Lung (tissue), 17 donors: ENCODE measurements at places on chromosomes 12 and 14.
A peak's percentile ranks its signal among the peaks of the same experiment; 100 is the strongest.

- no peak for DNase-seq
These were observed 107.1 kb upstream of the DIO3 start for GRCh38 chr14:101454229-101454628.

DNA sequence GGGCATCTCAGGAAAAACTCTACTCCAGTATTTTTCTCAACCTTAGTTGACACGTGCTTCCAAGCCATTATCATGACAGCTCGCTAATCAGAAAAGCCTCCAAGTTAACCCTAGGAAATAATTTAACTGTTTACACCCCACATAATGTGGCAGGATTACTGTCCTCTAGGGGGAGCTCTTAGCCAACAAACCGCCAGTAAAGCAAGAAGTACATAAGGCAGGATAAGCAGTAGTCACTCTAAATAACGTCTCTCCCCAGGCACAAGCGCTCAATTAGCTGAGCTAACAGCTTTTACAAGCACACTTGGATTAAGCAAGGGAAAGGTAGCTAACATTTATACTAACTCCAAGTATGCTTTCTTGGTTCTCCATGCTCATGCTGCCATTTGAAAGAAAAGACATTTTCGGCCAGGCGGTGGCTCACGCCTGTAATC is 22.8 kb downstream of the APOBEC1 start:
- DNase-seq: no peak

- no peak for DNase-seq
These were observed 47.6 kb downstream of the TMEM30B start for GRCh38 chr14:61233436-61233956.

DNA sequence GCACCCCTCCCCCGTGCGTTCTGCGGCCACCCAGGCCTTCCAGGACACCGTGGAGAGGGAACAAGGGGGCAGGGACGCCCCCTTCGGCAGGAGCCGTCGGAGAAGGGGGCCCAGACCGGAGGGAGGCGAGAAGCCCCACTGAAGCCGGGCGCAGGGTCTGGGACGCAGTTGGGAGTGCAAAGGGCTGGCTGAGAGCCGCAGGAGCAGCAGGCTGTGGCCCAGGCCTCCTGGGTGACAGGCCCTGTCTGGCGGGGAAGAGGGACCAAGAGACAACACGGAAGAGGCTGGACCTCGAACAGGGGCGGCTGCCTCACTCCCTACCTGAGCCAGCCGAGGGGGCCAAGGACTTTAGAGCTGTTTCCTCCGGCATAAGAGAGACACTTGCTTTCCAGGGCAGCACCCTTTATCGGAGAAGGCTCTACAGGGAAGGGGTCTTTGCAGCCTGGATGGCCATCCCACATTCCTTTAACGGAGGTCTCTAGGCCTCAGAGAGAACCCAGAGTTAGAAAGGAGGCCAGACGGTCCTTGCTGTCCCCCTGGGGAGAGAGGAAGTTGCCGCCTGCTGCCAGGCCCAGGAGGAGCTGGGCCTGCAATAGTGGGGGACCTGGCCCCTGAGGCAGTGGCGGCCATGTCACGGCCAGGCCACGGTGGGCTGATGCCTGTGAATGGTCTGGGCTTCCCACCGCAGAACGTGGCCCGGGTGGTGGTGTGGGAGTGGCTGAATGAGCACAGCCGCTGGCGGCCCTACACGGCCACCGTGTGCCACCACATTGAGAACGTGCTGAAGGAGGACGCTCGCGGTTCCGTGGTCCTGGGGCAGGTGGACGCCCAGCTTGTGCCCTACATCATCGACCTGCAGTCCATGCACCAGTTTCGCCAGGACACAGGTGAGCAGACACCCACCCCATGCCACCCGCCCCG is 1.3 kb downstream of the DTX1 start:
- no peak for DNase-seq

- peak; percentile 96 for DNase-seq
These were observed at the start of gene MDM2 for GRCh38 chr12:68807576-68808387. MDM2 (plus strand) TSS chr12:68808177; CDS start chr12:68808478, 301 bp downstream.

GRCh38 chr12:8661016-8661415 is 1.6 kb downstream of the MFAP5 start:
- no peak for DNase-seq

DNA sequence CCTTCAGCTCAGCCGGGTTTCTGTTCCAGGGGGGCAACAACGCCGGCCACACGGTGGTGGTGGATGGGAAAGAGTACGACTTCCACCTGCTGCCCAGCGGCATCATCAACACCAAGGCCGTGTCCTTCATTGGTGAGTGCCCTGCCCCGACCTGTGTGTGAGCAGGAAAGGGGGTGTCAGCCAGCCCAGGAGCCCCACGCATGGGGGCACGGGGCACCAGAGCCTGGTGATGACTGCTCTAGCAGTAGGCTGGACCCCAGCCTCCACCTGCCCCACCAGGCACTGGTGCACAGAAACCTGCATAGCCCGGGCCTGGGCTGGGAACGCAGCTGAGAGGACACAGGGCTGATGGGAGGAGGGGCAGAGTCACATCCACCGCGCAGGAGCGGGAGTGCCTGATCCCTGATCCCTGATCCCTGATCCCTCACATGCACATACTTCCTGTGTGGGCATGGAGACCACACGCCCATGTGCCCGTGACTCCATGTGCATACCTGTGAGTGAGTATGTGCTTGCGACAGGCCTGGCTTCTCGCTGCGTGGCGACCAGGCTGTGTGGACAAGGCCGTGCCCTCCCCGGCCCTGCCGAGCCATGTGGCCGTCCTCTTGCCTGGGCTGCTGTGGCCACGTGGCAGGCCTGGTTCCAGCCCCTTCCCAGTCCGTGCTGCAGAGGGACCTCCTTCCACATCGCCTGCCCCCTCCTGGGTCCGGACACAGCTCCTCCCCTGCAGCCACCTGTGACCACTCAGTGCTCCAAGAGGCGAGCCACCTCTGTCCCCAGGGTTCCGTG is 11.2 kb downstream of the ADSS1 start:
- DNase-seq: no peak

- DNase-seq: no peak
These were observed 132.9 kb downstream of the CEP83 start for GRCh38 chr12:94326727-94327126.

- DNase-seq: no peak
These were observed 67.1 kb upstream of the SINHCAF start for GRCh38 chr12:31393004-31393550.

GRCh38 chr14:74604911-74605310 is 7.1 kb downstream of the LTBP2 start:
- DNase-seq: no peak

GRCh38 chr12:92900941-92901340 is 28.2 kb downstream of the EEA1 start:
- no peak for DNase-seq

DNA sequence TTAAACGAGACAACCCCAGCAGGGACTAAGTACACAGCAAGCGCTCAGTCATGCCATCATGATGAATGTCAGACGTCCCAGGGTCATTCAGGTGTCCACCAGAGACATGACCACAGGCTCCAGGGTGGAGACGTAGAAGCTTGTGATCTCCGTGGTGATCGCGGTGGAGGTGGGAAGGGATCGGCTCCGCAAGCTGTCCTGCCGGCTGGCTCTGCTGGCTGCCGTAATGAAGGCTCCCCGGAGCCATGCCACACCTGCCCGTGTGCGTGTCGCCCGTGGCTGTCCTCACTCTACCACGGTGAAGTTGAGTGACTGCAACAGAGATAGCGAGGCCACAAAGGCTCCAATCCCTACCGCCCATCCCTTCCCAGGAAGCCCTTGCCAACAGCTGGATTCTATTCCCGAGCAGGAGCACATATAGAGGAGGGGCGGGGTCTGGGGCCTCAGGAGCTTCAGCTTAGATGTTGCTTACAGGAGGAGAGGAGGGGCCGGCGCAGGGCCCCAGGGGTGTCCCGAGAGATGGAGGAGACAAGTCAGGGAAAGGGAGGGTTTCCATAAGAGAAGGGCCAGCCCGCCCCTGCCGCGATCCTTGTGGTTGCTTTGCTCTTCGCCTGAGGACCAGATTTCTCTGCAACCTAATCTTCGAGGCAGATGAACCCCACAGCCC is 332.6 kb upstream of the SFSWAP start:
- peak; percentile 26 for DNase-seq

DNA sequence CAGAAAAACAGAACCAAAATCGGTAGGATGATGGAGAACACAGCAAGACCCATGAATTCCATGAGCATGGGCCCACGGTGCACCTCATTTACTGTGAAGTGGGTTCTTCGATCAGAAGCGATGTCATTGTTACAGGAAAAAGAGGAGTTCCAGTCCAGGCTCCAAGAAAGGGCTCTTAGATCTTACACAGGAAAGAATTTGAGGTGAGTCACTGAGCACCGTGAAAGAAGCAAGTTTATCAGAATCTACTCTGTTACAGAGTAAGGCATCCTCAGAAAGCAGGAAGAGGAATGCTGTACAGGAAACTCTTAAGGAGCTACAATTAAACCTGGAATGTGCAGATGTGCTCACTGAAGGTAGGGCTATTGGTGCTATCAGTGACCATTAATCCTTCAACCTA is 11.6 kb upstream of the CHFR start:
- DNase-seq: no peak

DNA sequence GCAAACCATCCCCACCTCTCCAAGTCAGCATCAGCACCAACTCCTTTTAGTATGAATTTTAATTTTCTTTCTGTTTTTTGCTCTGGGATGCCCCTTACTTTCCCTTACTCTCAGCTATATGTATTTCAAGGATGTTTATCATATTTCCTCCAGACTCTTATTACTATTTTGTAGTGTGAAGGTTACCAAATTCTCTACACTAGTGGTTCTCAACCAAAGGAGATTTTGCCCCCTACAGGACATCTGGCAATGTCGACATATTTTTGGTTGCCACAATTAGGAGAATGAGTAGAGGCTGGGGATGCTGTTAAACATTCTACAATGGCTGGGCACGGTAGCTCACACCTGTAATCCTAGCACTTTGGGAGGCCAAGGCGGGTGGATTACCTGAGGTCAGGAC is 29.1 kb upstream of the SOS2 start:
- DNase-seq: peak; percentile 45

DNA sequence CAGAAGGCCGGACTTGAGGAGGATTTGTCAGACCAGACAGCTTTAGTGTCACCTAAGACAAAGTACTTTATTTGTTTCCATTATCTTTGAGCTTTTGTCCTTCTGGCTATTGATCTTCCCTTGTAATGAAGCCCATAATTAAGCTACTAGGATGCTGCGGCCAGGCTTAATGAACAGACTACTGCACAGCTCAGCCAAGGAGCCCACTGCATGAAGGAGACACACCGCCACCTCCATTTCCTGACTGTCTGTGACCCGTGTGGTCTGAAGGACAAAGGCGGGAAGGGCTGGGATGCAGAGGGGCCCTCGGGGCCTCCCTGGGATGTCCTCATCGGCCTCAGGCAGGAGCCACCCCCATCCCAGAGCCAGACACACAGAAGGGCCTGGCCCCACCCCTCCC is 31.0 kb upstream of the GALNT9 start:
- DNase-seq: no peak

DNA sequence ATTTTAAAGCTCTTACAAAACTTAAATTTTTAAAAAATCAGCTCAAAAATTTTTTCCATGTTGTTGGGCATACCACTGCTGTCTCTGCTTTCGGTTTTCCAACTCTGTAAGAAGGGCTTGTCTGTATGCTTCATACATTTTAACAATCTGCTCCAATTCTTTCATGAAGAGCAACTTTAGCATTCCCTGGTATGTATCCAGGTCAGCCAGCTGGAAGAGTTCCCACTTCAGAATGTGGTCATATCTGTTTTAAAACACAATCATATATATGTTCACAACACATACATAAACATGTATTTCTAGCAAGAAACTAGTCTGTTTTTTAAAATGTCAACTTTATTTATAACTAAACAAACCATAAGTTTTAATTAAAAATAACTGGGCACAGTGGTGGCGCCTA is 33.0 kb downstream of the SAV1 start:
- peak; percentile 39 for DNase-seq

GRCh38 chr14:20377171-20377570 is 33.7 kb downstream of the PARP2 start:
- DNase-seq: no peak

- peak; percentile 57 for DNase-seq
These were observed 397.6 kb downstream of the NUAK1 start for GRCh38 chr12:105740970-105741725.

- peak; percentile 86 for DNase-seq
These were observed 96.4 kb downstream of the SCARB1 start for GRCh38 chr12:124767066-124767821.

GRCh38 chr14:67357186-67357968 is 2.2 kb downstream of the ATP6V1D start:
- no peak for DNase-seq

GRCh38 chr12:22408610-22409376 is 74.3 kb upstream of the ST8SIA1 start:
- peak; percentile 81 for DNase-seq

- DNase-seq: peak; percentile 54
These were observed 37.5 kb downstream of the CCNK start for GRCh38 chr14:99518441-99519346.

GRCh38 chr12:112198120-112198733 is 72.9 kb downstream of the TRAFD1 start:
- peak; percentile 53 for DNase-seq

GRCh38 chr12:17097674-17098073 is 491.7 kb upstream of the LMO3 start:
- no peak for DNase-seq

GRCh38 chr14:73888971-73889370 is 2.3 kb downstream of the ZNF410 start:
- no peak for DNase-seq

DNA sequence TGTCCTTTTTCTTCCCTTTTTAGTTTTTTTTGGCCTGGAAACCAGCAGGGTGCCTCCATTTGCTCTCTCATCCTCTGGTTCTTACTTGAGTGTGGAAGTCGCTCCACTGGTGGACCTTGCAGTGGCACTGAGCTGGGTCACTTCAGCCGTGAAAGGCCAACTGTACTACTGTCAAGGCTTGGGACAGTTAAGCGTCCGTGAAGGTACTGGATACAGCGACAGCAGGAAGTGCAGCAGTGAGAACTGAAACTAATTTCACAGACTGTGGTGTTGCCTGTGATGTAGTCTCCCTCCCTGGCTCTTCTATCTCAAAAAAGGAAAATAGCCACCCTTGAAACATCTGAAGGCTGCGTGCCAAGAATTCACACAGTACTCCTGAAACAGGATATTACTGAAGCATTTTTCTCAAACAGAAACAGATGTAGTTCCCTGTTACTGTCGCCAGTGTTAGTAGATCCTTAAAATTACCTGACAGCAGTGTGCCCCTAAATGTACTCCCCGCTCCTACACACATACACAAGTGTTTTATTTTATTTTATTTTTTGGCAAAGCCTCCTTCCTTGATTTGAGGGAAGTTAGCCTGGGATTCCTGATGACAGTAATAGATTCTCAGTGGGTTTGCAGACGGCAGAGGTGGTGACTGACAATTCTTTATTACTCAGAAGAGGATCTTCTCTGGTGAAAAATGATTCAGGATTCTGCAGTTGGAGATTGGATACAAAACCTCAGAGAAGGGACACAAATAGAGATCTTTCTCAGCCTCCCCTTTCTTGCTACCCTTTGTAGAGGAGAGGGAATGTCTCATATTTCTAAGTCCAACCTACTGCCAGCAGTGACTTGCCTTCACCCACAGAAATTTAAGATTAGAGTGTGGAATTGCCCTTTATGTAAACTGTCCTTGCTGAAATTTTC is 4.4 kb downstream of the SUSD6 start:
- DNase-seq: peak; percentile 54
